ENCODE measurements at places on chromosomes 11 and 22. TPM values are rescaled to one million over a fixed set of nuclear protein-coding genes. Genes with fewer than 3 reads are reported as not detected.

Gene OR51M1
- total RNA-seq, result not detected

Gene C11orf91
- total RNA-seq, result not detected

Gene SHISAL1
- total RNA-seq, result not detected

Gene TNNT3
- 0.33 TPM for total RNA-seq

Gene CBX6
- total RNA-seq, result 137 TPM

Gene NCAPD3
- 121 TPM for total RNA-seq

Gene ACTN3
- 0.12 TPM for total RNA-seq

Gene XKR3
- not detected for total RNA-seq

Gene TNNI2
- not detected for total RNA-seq

Gene PDHX
- 27.6 TPM for total RNA-seq

Gene MYEOV
- not detected for total RNA-seq

Gene KDELR3
- total RNA-seq, result 0.26 TPM

Gene TEAD1
- total RNA-seq, result not detected

Gene GAL
- total RNA-seq, result not detected

Gene MRGPRD
- not detected for total RNA-seq

Gene CD6
- 5.9 TPM for total RNA-seq

Gene EED
- total RNA-seq, result 143 TPM

Gene VPREB3
- 0.52 TPM for total RNA-seq

Gene SCGB1C1
- not detected for total RNA-seq

Gene LRFN4
- total RNA-seq, result 1.4 TPM

Gene UBQLN3
- not detected for total RNA-seq

Gene DKK3
- total RNA-seq, result not detected

Gene OR51A2
- not detected for total RNA-seq

Gene ZP1
- not detected for total RNA-seq

Gene KCNA4
- total RNA-seq, result not detected

Gene APLP2
- 37.9 TPM for total RNA-seq

Gene SPDYC
- not detected for total RNA-seq

Gene SERPING1
- not detected for total RNA-seq

Gene ANO1
- not detected for total RNA-seq

Gene PLEKHA7
- total RNA-seq, result 0.84 TPM

Gene OR1S2
- not detected for total RNA-seq

Gene SH3BP1
- 229 TPM for total RNA-seq

Gene LSP1
- total RNA-seq, result 358 TPM

Gene SLC17A6
- total RNA-seq, result not detected

Gene MS4A6E
- total RNA-seq, result not detected

Gene JHY
- 0.59 TPM for total RNA-seq

Gene UPB1
- 0.84 TPM for total RNA-seq

Gene TST
- 12.2 TPM for total RNA-seq

Gene LIF
- total RNA-seq, result 63.3 TPM

Gene DDI1
- not detected for total RNA-seq

Gene ANGPTL5
- not detected for total RNA-seq

Gene LUZP2
- total RNA-seq, result not detected

Gene RAG2
- not detected for total RNA-seq

Gene TRIOBP
- 35.1 TPM for total RNA-seq
